ENCODE measurements at places on chromosomes 3 and 15.

GRCh38 chr15:93179700-93180102, 90.7 kb upstream of the RGMA start:
- DNase-seq: no peak

DNA sequence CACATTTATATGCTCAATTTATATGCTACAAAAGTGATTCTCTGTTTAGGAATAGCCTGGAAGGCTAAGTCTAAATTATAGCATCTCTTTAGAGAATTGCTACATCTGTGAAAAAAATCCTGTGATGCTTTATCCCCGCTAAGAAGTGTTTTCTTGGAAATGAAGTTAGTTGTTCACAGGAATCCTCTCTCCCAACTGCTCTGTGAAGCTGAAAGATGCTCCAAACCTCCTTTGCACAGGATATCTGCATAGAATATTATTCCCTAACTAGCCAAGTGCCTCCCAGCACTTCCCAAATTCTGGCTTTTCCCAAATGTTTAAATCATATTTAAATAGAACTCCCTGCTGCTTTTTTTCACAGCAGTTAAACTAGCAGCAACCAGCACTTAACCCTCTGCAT, 132.2 kb downstream of the SRGAP3 start:
- DNase-seq: no peak

DNA sequence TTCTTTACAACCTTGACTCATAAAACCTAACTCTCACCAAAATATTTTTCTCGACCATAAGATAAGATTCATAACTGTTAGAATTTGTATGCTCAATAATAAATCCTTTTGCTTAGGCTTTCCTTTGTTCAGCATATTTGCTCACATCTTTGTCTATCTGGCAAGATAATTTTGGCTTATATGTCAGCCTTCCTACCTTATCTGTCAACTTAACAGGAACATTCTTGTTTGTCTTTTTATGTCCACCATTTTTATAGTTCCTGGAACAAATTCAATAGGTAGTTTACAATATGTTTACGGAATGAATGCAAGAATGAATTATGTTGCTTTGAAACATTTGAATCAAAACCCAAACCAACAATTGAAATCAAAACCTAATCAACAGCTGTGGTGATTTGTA, 41.0 kb upstream of the P2RY1 start:
- no peak for DNase-seq

DNA sequence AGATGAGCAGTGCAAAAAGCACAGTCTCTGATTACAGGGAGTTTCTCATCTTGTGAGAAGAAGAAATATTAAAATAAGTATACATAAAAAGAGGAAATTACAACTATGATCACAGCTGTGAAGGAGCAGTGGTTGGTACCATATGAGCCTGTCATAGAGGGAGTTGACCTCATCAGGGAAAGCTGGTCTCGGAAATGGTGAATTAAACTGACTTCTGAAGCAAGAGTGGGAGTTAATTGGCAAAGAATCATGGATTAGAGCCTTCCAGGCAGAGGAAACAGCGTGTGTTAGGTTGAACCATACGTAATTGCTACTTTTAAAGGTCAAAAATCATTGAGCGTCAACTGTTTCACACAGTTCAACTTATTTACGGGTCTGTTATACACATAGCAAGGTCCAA, 539.1 kb downstream of the EDEM1 start:
- DNase-seq: no peak

- no peak for DNase-seq
Measured at GRCh38 chr3:4613366-4613765, 120.2 kb downstream of the ITPR1 start.

GRCh38 chr15:96328181-96328876, 2.2 kb upstream of the NR2F2 start:
- no peak for DNase-seq

GRCh38 chr15:52002351-52002750, 16.7 kb upstream of the MAPK6 start:
- no peak for DNase-seq

GRCh38 chr3:71210257-71211007, 373.1 kb downstream of the FOXP1 start:
- DNase-seq: no peak

DNA sequence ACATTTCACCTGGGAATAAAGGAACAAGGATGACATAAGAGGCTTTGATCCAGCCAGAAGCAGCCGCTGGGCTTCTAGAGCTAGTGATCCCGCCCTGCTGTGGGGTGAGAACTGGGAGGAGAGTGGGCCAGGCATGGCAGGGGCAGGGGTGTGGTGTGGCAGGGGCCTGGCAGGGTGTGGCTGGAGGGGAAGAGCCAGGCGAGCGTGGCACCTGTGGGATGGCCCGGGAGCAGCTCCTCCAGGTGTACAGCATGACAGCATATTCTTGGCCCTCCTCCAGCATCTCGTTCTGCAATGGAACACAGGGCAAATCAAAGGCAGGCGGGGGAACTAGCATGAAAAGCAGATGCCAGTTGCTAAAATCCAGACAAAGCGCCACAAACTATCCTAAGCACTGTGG, 35.5 kb downstream of the CYFIP1 start:
- DNase-seq: no peak

DNA sequence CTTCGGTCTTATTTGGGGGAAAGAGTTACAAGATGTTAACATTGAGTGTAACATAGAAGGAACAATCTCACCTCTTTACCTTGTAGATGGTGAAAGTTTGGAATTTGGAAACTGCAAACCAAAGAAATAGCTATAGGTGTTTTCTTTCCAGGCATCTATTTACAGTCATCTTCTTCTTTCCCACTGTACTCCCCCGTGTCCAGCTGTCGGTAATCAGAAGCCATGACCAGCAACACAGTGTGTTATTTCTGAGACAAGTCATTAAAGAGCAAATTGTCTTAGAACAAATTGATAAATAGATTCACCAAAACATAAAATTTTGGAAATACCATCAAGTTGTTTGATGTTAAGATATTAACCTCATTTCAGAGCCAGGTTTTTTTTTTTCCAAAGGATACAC, 590.5 kb upstream of the NAALADL2 start:
- DNase-seq: no peak

- no peak for DNase-seq
Measured at GRCh38 chr3:13053420-13053819, 19.8 kb downstream of the IQSEC1 start.

- no peak for DNase-seq
Measured at GRCh38 chr3:146421819-146422759, 47.3 kb downstream of the PLSCR2 start.

DNA sequence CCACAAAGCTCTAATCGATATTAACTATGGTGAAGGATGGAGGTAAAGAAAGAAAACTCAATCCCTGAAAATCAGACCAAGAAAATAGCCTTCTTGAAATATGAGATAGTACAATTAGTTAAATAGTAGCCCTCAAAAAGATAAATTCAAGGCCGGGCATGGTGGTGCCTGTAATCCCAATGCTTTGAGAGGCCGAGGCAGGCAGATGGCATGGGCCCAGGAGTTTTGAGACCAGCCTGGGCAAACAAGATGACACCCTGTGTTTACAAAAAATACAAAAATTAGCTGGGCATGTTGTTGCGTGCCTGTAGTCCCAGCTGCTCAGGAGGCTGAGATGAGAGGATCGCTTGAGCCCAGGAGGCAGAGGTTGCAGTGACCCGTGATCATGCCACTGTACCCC, 31.6 kb upstream of the CEP152 start:
- DNase-seq: no peak

GRCh38 chr15:82298520-82298919, 35.9 kb downstream of the SAXO2 start:
- no peak for DNase-seq

- no peak for DNase-seq
Measured at GRCh38 chr3:52140769-52141168, 13.5 kb downstream of the POC1A start.

DNA sequence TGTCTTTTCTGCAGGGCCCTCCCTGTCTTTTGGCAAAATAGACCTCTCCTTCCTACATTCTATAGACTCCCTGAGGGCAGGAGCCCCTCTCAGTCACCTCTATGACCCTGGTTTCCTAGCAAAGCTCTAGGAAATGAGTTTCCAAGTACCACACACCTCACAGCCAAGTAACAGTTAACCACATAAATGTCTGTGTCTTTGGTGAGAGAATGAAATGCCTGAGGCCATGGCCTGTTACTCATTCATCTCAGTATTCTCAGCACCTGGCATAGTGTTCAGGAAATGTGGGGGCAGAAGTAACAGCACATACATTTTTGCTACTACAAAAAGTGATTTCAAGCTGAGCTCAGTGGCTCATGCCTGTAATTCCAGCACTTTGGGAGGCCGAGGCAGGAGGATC, 21.0 kb downstream of the RFT1 start:
- no peak for DNase-seq

GRCh38 chr15:66066005-66066404, 187.5 kb downstream of the MEGF11 start:
- DNase-seq: no peak

DNA sequence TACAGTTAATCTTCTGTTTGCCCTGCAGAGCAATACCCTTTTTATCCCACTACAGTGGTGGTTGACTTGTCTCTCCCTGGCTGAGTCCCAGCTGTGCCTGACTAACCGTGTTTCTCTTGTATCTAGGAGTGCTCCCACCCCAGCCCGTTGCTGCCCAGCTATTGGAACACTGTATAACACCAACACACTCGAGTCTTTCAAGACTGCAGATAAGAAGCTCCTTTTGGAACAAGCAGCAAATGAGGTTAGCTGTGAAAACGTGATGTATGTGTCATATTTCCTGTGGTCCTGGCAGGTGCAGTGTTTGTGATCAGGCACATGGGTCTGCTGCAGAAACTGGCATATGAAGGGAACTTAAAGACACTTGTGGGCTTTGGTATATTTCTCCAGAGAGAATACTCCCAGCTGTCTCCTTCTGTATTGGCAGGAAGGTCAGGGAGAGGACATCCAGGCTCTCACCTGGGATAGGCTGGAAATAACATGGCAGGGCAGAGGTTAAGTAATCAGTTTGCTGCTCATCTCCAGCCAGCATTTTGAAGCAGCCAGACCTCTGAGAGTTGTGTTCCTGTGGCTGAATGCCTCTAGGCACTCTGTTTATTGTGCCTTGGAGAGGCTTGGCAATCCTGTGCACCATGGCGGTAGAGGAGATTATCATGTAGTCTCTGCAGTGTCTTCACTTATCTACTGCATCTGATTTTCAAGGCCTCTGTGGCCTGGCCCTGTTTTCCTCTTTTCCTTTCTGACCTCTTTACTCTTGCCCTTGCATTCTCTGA, 34.8 kb downstream of the ATG7 start:
- no peak for DNase-seq

DNA sequence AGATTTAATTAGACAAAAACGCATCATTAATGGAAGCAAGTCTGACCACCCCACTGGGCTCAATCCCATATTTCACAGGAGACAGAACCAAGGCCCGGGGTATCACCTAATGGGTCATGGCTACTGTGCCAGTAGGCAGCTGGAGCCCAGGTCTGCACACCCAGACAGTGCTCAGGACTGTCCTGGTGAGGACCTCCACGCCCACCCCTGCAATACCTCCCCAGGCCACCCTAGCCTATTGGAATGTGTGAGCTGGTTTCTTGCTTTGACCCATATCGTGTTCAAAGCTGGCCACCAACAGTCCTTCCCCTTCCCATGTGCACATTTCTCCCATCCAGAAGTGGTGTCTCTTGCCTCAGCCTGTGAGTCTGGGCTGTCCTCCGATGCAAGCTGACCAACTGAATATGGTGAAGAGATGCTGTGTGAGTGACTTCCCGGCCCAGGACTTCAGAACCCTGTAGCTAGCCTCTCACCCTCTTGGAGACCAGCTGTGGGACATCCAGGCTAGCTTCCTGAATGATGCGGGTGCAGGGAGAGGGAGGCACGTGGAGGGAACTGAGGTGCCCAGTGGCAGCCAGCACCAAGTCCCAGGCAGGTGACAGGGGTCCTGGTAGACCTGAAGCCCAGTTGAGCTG, 19.1 kb downstream of the SLC6A20 start:
- DNase-seq: no peak
